ENCODE measurements at places on chromosomes 16 and 17. TPM values are rescaled to one million over a fixed set of nuclear protein-coding genes. Genes with fewer than 3 reads are reported as not detected.

Gene CCL1
- not detected for total RNA-seq

Gene APOBR
- total RNA-seq = 0.05 TPM

Gene ZNF624
- total RNA-seq = 3.2 TPM

Gene SERPINF2
- total RNA-seq = 0.98 TPM

Gene KRTAP1-1
- not detected for total RNA-seq
